Sigmoid colon (tissue), 7 donors: ENCODE measurements at places on chromosomes 2 and 18. TPM values are rescaled to one million over a fixed set of nuclear protein-coding genes. Genes with fewer than 3 reads are reported as not detected.
A peak's percentile ranks its signal among the peaks of the same experiment; 100 is the strongest.

- no peak for DNase-seq
Measured at GRCh38 chr2:191526953-191527556, 150.9 kb upstream of the NABP1 start.

Gene WDSUB1
- 5.6 TPM for polyA plus RNA-seq

DNA sequence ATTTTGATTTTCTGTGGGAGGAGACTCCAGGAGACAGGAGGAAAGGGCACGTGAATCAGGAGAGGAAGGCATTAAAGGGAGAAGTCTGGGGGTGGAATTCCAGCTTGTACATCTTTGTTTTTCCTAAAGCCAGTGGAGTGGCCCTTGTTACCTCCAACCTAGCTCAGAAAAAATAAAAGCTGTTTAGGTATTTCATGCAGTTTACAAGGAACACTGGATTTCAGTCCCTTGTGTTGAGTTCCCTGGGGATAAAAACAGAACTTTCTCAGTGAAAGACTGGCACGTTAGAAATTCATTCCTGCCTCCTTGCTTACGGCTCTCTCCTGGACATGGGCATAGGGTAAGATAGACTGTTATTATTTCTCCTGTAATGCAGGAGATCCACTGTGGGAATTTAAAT, 170.2 kb downstream of the ZEB2 start:
- no peak for DNase-seq

DNA sequence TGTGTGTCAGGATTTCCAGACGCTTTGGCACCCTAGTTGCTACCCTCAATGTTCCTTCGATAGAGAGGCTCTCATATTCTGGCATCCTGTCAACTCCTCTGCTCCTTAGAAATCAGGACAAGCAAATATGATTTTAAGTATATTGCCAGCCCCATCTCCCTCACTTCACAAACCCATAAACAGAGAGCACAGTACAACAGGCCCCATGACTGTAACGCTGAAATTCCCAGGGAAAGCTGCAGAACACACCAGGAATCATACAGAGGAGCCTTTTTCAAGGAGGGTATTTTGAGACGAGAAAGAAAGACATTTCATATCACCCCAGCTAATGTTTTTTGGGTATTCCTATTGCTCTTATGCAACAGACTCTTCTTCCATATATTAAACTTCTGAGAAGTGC, 162.9 kb downstream of the NAPG start:
- no peak for DNase-seq

- DNase-seq, result no peak
Measured at GRCh38 chr2:64797881-64798575, 144.3 kb upstream of the SERTAD2 start.

Gene MARCHF4
- polyA plus RNA-seq, result not detected

- DNase-seq, result no peak
Measured at GRCh38 chr18:51686590-51686989, 489.1 kb upstream of the MEX3C start.

Gene ZNF407
- 5.4 TPM for polyA plus RNA-seq

- DNase-seq, result peak; percentile 54
Measured at GRCh38 chr18:76397631-76398030, 97.4 kb downstream of the ZNF516 start.

DNA sequence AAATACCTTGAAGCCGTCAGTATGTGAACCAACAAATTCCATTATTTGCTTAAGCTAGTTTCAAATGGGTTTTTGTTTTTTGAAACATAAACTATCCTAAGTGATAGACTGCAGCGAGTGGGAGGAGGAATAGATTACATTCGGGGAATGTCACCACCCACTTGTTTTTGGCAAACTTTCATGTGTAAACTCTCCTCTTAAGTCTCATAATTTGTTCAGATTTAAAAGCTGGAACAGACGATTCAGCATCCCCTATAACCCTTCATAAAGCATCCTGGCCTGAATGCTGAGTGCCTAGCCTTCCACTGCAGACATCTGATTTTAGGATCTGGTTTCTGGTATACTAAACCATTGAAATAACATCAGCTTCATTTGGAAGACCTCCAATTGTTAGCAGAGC, 51.0 kb downstream of the CPO start:
- DNase-seq, result no peak

- DNase-seq, result no peak
Measured at GRCh38 chr18:49321271-49321670, 139.2 kb downstream of the DYM start.

- no peak for DNase-seq
Measured at GRCh38 chr18:24633121-24633520, 172.7 kb downstream of the HRH4 start.

Gene ANKRD30BL
- polyA plus RNA-seq, result 1.2 TPM
